ENCODE measurements at places on chromosomes 6 and 20.
A peak's percentile ranks its signal among the peaks of the same experiment; 100 is the strongest.

DNA sequence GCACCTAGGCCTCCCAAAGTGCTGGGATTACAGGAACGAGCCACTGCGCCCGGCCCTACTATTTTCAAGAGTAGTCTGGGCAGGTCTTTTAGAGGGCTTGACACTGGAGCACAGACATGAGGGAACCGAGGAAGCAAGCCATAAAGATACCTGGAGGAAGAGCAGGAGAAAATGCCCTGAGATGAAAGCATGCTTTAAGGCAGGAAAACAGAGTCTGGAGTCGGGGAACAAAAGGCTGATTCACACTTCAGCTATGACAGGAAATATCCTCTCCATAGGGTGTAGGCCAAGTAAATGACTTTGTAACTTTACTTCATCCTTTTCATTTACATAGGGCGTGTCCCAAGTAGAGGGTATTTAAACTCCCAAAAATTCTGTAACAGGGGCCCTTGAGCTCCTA is 4.3 kb upstream of the SERINC3 start:
- DNase-seq: no peak

GRCh38 chr20:31687777-31688176 is 34.9 kb downstream of the BCL2L1 start:
- no peak for DNase-seq

- no peak for DNase-seq
These were observed 52.2 kb downstream of the REV3L start for GRCh38 chr6:111430605-111431376.

GRCh38 chr6:6931071-6932025 is 176.4 kb upstream of the RREB1 start:
- DNase-seq: no peak

DNA sequence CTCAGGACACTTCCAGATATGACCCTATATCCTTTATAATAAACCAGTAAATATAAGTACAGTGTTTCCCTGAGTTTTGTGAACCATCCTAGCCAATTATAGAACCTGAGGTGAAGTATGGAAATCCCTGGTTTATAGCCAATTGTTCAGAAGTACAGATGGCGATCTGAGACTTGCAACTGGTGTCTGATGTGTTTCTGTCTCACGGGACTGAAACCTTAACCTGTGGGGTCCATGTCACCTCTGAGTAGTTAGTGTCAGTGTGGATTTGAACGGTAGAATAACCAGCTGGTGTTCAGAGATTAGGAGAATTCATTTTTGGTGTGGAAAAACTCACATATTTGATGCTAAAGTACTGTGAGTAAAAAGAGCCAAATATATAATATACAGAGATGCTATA is 606.6 kb downstream of the MAFB start:
- DNase-seq: no peak

DNA sequence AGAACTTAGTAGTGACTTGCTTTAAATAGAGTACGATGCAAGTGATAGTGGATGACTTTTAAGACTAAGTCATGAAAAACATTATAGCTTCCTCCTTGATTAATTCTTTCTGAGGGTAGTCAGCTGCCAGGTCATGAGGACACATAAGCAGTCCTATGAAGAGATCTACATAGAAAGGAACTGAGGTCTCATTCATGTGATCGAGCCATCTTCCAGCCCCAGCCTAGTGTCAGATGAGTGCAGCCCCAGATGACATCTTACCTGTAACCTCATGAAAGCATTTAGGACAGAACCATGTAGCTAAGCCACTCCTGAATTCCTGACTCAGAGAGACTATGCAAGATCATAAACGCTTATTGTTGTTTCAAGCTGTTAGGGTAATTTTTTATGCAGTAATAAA is 67.7 kb downstream of the AK9 start:
- no peak for DNase-seq

DNA sequence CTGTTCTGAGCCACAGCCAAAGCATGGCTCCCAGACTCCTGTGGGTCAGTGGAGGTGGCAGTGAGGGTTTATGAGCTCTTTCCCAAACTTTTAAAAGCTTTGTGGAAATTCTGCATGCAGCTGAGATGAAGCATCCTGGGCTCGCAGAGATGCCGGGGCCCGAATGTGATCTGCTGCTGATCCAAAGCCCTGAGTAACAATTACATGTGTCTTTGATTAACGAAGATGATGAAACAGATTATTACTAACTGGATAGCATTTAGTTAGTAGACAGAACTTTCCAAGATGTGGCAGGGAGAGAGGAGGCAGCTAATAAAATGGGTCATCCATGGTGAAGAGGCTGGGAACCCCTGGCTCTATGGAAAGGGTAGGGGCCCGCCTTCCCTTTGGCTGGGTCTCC is 43.9 kb upstream of the MDFI start:
- DNase-seq: no peak

GRCh38 chr20:10497791-10498190 is 62.7 kb downstream of the SLX4IP start:
- no peak for DNase-seq

DNA sequence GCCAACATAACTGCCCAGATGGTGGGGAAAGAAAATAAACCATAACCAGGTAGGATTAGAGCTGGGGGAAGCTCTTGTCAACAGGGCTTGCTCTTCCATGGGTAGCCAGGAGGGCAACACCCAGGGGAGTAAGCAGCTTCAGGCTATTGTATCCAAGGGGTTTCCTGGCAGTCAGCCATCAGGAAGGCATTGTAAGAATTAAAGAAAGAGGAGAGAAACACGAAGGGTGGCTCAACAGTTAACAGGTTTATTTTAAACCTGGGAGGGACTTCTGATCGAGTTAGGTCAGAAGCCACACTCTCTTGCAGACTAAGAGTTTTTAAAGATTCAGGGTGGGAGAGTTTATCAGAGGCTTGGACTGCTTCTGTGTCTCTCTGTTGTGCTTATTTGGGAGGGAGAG is 114.2 kb downstream of the QRSL1 start:
- DNase-seq: no peak

DNA sequence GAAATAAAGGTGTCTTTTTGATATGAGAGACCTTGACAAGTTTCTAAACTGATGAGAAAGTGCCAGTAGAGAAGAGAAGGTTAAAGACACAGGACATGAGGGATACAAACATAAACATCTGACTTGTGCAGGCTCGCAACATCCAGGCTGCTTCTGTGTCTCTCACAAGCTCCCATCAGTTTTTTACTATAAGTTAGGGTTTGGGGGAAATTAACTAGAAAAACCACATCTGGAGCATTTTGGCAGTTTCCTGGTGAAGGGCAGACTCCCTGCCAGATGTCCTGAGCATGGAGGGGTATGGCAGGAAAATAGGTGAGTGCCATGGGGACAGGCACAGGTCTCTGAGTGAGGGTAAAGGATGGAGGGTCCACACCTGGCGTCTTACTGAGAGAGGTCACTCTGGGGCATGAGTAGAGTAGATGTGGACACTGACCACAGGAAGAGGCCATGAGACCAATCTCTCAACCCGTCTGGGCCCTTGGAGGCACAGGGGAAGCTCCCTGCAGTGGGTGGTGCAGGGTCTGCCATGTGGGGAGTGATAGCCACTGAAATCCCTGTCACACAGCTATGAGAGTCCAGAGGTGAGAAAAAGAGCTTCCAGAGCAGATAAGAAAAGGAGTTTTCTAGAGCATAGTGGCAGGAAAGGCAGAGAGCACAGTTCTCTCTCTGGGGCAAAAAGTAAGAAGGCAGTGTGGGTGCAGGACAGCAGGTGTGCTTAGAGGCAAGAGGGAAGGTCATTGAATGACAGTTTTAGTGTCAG is 193.3 kb upstream of the SYNDIG1 start:
- DNase-seq: no peak

DNA sequence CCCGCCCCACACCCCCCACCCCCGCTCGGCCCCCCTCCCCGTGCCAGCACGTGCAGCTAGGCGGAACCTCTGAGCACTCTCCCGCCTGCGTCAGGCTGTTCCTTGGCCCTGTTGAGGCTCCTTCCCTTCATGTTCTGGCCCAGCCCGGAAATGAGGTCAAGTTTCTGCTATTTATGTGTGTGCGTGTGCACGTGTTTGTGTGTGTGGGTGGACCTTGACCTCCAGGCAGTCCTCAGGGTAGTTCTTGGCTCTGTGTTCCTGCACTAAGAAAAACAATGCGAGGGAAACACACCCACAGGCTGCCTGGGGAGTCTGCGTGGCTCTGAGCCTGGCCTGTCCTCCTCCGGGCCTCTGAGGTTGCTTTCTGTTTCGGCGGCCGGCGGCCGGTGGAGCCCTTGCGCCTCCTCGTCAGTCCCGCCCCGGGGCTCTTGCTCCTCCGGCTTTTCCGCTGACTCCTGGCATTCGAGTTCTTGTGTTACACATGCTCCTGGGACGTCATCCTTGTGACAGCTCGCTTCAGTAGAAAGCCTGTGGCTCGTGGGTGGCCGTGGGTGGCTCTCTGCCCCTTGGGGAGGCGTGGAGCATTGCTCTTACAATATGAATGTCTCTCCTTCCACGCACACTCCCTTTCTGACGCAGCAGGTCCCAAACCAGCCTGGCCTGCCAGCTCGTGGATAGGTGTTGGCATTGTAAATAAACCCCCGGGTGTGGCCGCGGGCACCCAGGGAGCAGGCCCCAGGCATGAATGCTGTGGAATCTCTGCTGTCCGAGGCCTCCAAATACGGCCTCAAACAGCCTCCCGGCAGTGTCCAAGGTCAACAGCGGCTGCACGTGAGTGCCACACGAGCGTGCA is 10.0 kb downstream of the SLCO4A1 start:
- peak; percentile 28 for DNase-seq

Data from stimulated activated CD4-positive, alpha-beta T cell treated with anti-CD3 and anti-CD28 coated beads, Interleukin-15, amount 100 ng/mL, for 1 hour (primary cell).